H1 (cell line): ENCODE measurements at places on chromosomes 1 and 21. TPM values are rescaled to one million over a fixed set of nuclear protein-coding genes. Genes with fewer than 3 reads are reported as not detected.

CLCA1 gene
- polyA plus RNA-seq: not detected in 2 replicates

DNA sequence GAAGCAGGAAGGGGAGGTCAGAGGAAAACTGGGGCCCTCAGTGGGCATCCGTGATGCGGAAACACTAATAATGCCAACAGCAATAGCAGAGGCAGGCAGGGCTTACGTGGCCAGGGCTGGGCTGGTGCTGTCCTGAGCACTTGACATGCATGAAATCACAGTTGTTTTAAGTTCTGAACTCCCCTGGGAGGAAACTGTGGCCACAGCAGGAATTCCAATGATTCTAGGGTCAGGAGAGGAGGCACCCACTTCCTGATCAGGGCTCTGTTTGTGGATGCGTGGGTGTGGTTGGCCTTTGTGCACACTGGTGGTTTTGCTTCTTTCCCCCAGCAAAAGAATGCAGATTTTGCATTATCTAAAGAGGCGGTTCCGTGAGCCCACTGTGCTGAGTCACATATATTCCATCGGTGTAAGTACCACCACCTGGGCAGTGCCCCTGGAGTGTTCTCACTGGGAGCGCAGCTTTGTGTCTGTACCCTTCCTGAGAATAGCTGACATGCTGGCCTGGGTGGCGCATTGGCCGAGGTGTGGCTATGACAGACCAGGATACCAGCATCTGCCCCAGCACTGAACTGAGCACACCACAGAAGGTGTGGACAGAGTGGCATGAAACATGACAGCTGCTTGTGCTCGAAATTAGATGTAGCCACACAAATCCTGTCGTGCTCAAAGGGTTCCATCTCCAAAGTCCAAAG lies 71.0 kb downstream of the PDE9A start:
- no peaks in the 10 kb centered on the region for H3K27me3 ChIP-seq
- no peak overlapping the region for H3K4me3 ChIP-seq
- no peaks in the 10 kb centered on the region for H3K36me3 ChIP-seq

DNA sequence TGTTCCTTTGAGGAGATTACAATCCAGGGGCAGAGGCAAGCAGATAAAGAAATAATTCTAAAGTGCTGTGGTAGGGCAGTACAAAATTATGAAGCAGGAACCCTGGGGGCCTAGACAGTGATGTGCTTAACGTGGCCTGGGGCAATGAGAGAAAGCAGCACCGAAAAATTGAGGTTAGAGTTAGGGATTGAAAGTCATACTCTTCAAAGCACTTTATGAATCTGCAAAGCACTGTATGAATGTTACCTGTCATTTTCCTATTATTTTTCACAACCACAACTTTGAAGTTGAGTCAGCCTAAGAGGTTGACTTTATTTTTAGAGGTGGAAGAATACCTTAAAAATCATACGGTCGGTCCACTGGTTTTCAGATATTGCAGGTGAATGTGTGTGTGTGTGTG lies 183.4 kb upstream of the NFIA start:
- H3K4me3 ChIP-seq: no peak overlapping the region
- no peak for DNase-seq
- peaks cover 10% of the 10 kb centered on the region for H3K4me1 ChIP-seq
- no peaks in the 10 kb centered on the region for H3K36me3 ChIP-seq

GRCh38 chr1:7300893-7301663 lies 470.0 kb upstream of the VAMP3 start:
- H3K4me1 ChIP-seq: peaks cover 19% of the 10 kb centered on the region
- H3K36me3 ChIP-seq: no peaks in the 10 kb centered on the region
- H3K4me3 ChIP-seq: no peak overlapping the region
- H3K27me3 ChIP-seq: no peaks in the 10 kb centered on the region
- H3K27ac ChIP-seq: no peak overlapping the region
- no peak for DNase-seq

- DNase-seq: no peak
- H3K4me3 ChIP-seq: no peak overlapping the region
- no peak overlapping the region for H3K27ac ChIP-seq
- no peaks in the 10 kb centered on the region for H3K27me3 ChIP-seq
- H3K4me1 ChIP-seq: no peaks in the 10 kb centered on the region
These were observed 15.3 kb upstream of the SRSF10 start for GRCh38 chr1:23995431-23995837.

OR2T11 gene
- not detected in 2 replicates for polyA plus RNA-seq

DNA sequence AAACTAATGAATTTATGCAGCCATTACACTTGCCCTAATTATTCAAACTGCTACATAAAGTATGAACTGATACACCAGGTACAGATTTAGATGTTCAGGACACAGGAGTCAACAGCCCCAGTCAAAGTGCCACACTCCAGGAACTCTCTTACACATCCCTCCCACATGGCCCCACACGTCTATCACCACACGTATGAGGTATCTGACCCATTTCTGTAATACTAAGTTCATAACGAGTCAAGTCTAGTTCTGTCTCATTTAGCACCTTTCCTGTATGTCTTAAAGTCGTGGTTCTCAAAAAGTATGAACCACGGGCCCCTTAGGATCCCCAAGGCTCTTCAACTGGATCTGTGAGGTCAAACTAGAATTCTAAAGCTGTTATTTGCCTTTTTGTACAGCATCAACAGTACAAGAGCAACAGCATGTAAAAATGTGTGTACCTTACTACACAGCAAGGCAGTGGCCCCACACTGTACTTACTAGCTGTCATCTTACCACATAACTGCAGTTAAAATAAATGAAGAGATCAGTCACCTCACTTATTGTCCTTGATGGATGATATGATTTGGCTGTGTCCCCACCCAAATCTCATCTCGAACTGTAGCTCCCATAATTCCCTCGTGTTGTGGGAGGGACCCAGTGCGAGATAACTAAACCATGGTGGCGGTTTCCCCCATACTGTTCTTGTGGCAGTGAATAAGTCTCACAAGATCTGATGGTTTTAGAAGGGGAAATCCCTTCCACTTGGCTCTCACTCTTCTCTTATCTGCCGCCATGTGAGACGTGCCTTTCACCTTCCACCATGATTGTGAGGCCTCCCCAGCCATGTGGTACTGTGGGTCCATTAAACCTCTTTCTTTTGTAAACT lies 42.6 kb downstream of the SIPA1L2 start:
- H3K27ac ChIP-seq: no peak overlapping the region
- H3K36me3 ChIP-seq: no peaks in the 10 kb centered on the region
- H3K4me3 ChIP-seq: no peak overlapping the region
- DNase-seq: no peak

- no peak for DNase-seq
- H3K27ac ChIP-seq: no peak overlapping the region
- no peaks in the 10 kb centered on the region for H3K36me3 ChIP-seq
- H3K27me3 ChIP-seq: no peaks in the 10 kb centered on the region
These were observed 3.1 kb downstream of the PTGFRN start for GRCh38 chr1:116912846-116913245.

- H3K4me3 ChIP-seq: no peak overlapping the region
- H3K27ac ChIP-seq: no peak overlapping the region
- no peaks in the 10 kb centered on the region for H3K36me3 ChIP-seq
- H3K27me3 ChIP-seq: no peaks in the 10 kb centered on the region
- no peak for DNase-seq
- no peaks in the 10 kb centered on the region; the same call in 1 of the 2 replicates for H3K4me1 ChIP-seq
These were observed 26.1 kb upstream of the UMODL1 start for GRCh38 chr21:42044871-42045495.

- H3K27ac ChIP-seq: no peak overlapping the region
- no peaks in the 10 kb centered on the region for H3K4me1 ChIP-seq
- no peaks in the 10 kb centered on the region for H3K27me3 ChIP-seq
- no peak overlapping the region for H3K4me3 ChIP-seq
- H3K36me3 ChIP-seq: peaks cover 43% of the 10 kb centered on the region
These were observed 40.3 kb downstream of the SLC19A1 start for GRCh38 chr21:45502006-45502345.

LRP8 gene
- polyA plus RNA-seq: 63.2 and 74.6 TPM in 2 replicates

- no peak overlapping the region for H3K27ac ChIP-seq
- DNase-seq: no peak
- peaks cover 2% of the 10 kb centered on the region; the same call in 1 of the 2 replicates for H3K4me1 ChIP-seq
- no peaks in the 10 kb centered on the region for H3K36me3 ChIP-seq
These were observed 43.5 kb downstream of the RRAGC start for GRCh38 chr1:38815903-38816627.

DNA sequence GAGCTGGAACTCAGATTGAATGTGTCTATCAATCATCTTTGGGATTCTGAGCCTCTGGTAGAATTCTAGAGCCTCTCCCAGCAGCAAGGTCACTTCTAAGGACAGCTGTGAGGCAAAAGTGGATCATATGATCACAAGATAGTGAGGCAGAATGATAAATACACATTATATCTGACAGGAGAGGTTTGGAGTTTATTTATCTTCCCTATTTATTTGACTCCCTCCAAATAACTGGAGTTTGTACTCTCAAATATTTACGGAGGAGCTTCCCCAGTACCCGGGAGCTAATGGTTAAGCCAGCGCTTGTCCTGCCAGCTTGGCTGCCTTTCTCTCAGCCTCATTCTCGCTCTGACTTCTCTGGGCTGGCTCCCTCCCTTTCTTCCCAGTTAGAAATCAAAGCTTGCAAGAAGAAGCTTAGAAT lies 2.3 kb downstream of the HMGCS2 start:
- DNase-seq: no peak
- no peak overlapping the region for H3K27ac ChIP-seq
- H3K36me3 ChIP-seq: no peaks in the 10 kb centered on the region
- 0 out of 2 replicates have a peak, but pooled peaks cover 3% of the 10 kb centered on the region for H3K4me1 ChIP-seq

GRCh38 chr1:169144941-169145626 lies 38.6 kb downstream of the ATP1B1 start:
- no peak overlapping the region for H3K4me3 ChIP-seq
- H3K27ac ChIP-seq: no peak overlapping the region
- no peaks in the 10 kb centered on the region for H3K27me3 ChIP-seq
- H3K36me3 ChIP-seq: no peaks in the 10 kb centered on the region

DNA sequence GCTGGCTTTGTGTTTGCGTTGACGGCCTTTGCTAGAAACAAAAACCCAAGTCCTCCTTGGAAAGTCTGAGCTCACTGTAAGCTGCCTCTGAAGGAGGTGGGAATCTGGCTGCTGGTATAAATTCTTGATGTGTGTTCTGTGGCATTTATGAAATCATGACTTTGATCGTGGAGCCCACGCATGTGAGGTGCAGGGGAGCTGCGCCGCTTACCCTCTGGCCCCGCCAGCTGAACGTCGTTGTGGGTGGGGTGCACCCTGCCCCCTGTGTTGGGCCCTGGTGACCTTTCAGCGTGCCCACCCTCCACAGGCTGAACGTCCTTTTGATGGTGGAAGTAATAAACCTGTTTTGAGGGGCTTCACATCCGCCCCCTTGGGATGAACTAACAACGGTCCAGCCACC lies 21.2 kb upstream of the DIP2A start:
- DNase-seq: no peak
- no peak overlapping the region for H3K27ac ChIP-seq
- no peaks in the 10 kb centered on the region for H3K27me3 ChIP-seq
- no peak overlapping the region for H3K4me3 ChIP-seq
- H3K4me1 ChIP-seq: no peaks in the 10 kb centered on the region

DNA sequence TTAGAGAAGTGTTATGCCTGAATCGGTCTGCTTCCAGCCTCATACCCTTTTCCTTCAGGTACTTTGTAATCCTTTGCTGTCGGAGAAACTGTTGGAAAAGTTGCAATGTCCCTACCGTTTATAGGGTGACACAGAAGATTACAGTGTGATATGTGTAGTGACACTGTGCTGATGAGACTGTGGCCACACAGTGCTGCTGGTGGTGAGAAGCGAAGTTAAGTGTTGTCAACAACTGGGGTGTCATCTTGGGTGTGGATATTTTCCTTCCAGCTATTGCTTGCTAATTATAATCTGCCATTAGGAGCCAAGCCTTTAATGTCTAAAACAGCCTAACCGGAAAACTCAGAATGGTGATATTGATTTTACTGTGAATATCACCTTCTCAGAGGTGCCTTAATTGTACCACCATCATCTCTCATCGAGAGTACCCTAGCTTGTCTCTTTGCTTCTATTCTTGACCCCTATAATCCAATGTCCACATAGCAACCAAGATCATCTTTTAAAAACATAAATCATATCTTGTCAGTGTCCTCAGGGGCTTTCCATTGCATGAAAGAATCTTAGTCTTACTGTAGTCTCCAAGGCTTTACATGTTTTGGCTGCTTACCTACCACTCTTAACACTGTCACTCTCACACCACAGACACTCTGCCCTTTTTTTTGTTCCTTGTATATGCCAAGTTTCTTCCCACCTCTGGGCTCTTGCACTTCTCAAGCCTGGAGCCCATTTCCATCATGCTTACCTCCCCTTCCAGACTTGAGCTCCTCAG lies 89.4 kb upstream of the PGD start:
- no peaks in the 10 kb centered on the region for H3K27me3 ChIP-seq
- H3K27ac ChIP-seq: no peak overlapping the region
- H3K36me3 ChIP-seq: peaks cover 11% of the 10 kb centered on the region
- H3K4me1 ChIP-seq: no peaks in the 10 kb centered on the region
